Suprapubic skin (tissue), 4 donors: ENCODE measurements at places on chromosomes 1 and 21.

DNA sequence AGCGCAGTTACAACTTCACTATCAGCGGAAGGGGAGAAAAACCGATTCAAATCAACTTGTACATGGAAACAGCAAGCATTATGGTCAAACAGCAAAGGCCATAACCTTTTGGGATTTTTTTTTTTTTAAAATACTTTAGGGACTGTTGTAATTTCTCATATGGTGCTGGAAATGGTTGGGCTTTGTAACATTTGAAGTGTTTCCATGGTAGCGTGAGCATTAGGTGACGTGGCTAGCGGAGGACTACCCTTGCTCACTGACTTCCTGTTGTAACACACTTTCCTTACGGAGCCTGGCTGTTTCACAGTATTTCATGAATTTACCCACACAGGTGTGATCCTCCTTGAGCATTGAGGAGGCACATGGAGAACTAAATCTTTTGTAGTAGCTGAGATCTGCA is 269.5 kb downstream of the TM2D1 start:
- DNase-seq: no peak

DNA sequence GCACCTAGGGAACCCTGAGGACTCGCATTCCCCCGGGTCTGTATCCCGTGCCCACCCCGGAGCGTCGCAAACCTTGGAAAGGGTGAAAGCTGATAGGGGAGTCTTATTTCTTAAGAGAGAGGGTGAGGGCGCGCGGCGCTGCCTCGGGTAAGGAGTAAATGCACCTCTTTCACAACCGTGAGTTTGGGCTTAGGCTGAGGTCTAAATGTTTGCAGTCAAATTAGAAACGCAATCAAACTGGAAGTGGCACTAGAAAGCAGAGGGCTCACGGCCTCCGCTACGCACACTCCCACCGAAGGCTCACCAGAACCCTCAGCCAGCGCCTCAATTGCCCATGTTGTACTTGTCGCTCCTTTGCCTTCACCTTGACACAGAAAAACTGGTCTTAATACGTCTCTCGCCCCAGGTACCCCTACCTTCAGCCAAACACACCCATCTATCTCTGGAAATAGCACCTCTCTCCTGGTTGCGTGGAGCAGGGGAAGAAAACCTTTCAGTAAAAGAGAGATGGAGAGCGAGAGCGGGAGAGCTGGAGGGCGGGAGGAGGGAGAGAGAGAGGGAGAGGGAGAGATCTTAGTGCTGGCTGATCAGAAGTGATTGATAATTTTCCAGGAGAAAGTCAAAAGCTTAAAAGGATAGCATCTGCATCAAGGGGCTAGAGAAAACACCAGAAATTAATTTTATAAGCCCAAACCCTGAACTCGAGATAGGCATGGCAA is 1.7 kb upstream of the HLX start:
- DNase-seq: peak; percentile 72

DNA sequence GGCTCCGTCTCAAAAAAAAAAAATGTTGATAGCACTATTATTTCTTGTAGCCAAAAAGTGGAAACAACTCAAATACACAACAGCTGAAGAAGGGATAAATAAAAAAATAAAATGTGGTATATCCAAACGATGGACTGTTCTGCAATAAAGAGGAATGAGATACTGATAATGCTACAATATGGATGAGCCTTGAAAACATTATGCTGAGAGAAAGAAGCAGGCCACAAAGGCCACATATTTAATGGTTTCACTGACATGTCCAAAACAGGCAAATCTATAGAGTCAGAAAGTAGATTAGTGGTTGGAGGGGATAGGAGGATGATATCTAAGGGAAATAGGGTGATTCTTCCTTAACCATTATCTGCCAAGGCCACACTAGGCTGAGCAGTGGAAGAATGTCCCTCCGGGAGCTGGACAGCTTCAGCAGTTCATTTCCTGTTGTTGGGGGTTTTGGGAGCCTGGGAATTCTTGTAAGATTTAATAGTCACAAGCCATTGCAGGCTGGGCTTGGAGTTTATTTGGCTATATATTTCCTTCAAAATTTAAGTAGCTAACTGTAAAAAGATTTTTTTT is 53.5 kb downstream of the ST3GAL3 start:
- no peak for DNase-seq

GRCh38 chr1:39134768-39135333 is 69.6 kb upstream of the MACF1 start:
- DNase-seq: no peak

GRCh38 chr21:41821081-41821755 is 54.4 kb upstream of the RIPK4 start:
- DNase-seq: peak; percentile 59

DNA sequence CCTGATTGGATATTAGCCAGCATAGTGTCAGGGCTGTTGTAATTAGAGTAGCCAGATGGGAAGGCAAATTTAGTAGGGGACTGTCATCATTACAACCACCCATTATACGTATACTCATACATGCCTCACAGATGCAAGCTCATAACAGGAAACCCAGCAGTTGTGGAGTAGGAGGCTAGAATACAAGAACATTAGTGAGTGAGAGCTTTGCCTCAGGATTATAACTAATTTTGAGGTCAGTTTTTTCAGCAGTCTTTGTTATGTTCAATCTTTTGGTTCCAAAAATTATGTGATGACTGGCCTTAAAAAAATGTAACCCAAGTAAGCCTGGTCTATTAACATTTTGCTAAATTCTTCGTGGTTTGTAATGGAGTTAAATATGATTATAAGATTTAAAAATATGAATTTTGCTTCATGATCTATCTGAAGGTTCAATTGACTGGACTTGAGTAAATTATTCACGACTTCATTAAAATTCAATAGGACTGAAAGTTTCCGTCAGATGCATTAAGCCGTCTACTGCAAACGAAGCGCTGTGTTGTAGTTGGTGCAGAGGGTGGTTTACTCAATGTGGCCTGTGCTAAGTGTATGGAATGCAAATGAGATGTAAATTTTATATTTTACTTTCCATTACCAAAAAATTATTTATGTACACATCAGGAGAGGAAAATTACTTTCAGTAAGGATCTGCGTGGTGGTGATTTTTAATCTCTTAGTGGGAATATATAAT is 48.8 kb downstream of the KCNK1 start:
- no peak for DNase-seq

GRCh38 chr1:41467673-41468072 is 16.8 kb downstream of the EDN2 start:
- DNase-seq: no peak

DNA sequence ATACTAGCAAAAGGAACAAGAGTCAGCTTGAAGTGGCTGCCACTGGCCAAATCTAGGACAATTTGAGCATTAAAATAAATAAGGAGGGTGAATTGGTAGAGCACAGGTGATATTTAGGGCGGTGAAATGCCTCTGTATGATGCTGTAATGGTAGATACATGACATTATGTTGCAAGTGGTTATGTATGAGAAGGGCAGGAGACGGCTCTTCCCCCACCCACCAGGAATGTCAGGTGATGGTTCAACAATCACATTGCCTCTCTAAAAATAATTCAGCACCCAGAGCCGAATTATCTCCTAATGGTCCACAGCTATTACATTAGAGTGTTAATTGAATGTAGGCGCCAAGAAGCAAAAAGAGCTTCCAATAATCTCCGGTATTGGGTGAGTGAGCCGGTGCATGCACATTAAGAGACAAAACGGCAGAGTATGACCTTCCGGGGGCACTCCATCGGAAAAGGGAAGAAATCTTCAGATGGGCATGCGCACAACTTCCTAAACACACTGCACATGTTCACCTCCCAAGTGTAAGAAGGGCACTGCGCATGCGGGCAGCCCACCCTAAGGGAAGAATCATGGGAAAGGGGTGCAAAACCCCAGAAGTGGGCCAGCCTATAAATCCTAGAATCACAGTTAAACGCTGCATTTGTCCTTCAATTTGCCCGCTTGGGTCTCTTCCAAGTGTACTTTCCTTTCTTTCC is 6.8 kb upstream of the IFNAR1 start:
- no peak for DNase-seq

DNA sequence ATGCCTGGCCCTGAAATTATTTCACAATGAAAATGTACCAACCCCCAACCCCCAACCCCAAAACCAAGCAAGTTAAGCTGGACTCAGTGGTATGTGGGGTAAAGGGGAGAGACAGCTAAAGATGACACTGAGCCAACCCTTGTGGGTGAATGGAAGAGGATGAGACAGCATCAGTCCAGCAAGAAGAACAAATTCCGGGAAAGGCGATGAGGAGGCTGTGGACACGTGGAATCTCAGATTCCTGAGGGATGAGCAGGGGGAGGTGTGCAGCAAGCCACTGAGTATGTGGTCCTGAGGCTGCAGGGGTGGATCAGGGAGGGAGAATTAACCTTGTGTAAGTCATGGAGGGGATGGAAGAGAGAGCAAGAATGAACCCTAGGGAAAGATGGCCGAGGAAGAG is 14.4 kb upstream of the ZNF362 start:
- DNase-seq: no peak

GRCh38 chr1:172473302-172473701 is 29.4 kb upstream of the PIGC start:
- no peak for DNase-seq

- DNase-seq: no peak
These were observed 45.3 kb upstream of the GJB5 start for GRCh38 chr1:34709547-34709946.

- DNase-seq: no peak
These were observed 17.3 kb downstream of the ZMYM6 start for GRCh38 chr1:35014486-35014885.

GRCh38 chr1:78958711-78959110 is 47.8 kb downstream of the ADGRL4 start:
- DNase-seq: no peak

GRCh38 chr1:6570100-6570499 is 9.7 kb upstream of the ZBTB48 start:
- DNase-seq: no peak

- DNase-seq: no peak
These were observed 376.4 kb upstream of the LRRC7 start for GRCh38 chr1:69191335-69191734.

DNA sequence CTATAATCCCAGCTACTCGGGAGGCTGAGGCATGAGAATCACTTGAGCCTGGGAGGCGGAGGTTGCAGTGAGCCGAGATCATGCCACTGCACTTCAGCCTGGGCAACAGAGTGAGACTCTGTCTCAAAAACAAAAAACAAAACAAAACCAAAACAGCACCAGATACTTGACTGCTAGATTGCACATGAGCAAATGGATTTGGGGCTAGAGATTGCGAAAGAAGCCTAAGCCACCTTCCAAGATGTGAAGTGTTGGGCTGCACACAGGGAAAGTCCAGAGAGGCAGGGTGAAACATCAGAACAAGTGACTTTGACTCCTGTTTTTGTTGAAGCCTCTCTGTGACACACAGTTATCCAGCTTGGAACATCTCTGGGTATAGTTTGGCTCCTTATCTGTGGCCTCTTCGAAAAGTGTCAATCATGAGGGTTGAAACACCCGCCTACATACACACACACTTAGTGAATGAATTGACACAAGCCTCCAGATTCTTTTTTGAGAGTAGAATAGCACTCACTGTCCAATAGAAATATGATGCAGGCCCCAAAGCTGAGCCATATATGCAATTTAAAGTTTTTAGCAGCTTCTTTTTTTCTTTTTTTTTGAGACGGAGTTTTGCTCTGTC is 34.2 kb upstream of the GPR137B start:
- no peak for DNase-seq

- DNase-seq: no peak
These were observed at the start of gene IL10 for GRCh38 chr1:206772243-206772937. IL10 (minus strand) TSS chr1:206772494; CDS start chr1:206772435, 59 bp downstream.

DNA sequence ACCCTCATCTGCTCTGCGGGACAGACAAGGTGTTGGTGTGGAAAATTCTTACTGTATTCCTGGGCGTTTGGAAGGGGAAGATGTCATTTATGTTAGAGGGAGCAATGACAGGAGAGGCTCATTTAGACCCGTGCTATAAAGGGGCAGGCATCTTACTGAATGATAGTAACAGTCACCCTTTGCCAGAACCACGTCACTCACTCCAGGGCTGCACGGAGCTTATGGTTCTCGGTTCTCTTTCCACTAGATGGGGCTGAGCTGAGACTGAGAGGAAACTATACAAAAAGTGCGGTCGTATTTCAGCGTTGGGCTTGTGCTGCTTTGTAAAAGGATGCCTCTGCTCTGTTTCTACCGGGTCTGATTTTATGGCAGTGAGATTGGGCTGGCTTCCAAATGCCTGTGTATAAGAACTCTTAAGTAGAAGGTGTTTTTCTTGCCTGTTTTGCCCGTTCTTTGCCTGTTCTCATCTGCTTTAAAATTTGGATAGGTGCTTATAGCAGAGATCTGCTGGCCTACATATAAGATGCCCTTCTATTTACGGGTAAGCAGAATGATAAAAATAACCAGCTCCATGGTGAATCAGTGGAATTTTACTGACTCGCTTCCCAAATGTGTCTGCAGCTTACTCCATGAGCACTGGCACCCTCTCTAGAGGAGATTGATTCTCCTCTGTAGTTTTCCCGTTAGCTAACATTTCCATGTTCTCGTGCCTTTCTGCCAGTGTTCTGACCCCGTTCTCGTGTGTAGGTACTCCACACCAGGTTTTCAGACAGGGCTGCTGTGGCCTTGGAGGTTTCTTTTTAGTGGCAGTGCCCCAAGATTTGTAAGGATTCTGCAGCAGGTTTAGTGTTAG is 55.9 kb downstream of the MRPS6 start:
- DNase-seq: no peak

DNA sequence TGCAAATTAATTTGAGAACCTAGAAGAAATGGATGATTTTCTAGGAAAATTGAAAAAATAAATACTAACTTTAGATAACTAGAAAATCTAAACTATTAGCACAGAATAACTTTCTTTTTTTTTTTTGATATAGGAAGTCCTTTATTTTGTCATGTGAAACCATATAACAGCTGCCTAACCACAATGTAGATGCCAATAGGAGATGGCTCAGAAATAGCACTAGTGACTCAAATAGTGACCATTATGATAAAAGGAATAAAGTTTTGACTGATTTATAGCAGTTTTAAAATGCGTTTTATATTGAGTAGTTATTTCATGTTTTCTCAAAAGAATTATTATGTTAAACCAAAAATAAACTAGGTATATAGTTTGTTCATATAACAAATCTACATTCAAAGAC is 158.0 kb upstream of the CACYBP start:
- no peak for DNase-seq

DNA sequence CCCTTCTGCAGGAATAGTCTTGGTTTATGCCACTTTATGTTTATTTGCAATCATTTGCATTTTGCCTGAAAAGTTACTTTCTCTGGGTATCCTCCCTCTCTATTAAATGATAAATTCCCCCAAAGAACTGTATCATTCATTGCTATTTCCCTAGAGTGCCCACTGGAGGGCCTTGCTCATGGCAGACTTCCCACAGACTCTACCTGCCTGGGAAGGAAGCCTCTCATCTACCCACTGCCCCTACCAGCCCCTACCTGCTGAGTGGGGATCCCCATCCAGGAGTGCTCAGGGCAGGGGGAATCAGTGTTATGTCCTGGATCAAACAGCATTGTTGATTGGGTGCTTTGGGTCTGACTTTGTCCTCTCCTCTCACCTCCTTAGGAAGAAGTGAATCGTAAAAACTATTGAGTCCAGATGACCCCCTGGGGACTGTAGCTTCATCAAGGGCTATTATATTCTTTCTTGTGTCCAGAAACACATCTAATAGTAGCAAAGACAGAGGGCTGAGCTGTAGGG is 6.8 kb upstream of the LRRN2 start:
- no peak for DNase-seq

- DNase-seq: no peak
These were observed 2.5 kb upstream of the ATF6 start for GRCh38 chr1:161763522-161764098.
